Activated T-cell treated with anti-CD3 and anti-CD28 coated beads, Interleukin-2, amount 50 U/mL, for 24 hours (primary cell): ENCODE measurements at places on chromosomes 6 and 20.

DNA sequence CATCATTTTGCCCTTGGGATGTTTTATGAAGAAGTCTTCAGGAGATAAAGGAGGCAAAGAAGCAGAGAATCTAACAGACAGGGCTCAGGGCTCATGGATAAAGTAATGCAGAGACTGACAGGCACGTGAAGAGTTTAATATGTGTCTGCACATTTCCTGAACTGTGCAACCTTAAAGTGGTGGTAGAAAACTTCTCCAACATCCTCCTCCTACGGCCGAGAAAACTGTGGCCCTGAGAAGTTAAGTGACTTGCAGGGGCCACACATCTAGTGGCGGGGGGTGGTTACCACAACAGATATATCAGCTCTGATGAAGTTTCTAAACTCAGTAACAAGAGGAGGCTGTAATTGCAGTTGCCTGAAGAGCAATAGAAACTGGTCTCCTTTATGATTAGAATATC is 61.0 kb downstream of the SOBP start:
- DNase-seq = no peak

DNA sequence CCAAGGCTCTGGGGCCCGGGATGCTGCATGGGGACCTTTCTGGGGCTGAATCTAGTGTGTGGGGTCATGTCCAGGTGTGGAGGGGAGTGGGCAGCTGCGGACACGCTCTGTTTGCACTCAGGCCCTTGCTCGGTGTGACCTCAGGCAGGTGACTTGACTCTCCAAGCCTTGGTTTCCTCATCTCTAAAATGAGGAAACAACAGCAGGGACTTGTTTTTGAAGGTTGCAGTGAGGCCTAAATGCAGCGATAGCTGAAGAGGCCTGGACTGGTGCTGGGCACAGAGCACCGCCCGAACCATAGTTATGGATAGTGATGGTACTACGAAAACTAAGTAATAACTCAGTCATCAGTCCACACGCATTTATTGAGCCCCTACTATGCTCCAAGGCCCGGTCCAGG is 91.8 kb downstream of the NOL4L start:
- no peak for DNase-seq

- DNase-seq = no peak
Measured at GRCh38 chr6:39339868-39340550, 17.5 kb upstream of the KCNK16 start.

DNA sequence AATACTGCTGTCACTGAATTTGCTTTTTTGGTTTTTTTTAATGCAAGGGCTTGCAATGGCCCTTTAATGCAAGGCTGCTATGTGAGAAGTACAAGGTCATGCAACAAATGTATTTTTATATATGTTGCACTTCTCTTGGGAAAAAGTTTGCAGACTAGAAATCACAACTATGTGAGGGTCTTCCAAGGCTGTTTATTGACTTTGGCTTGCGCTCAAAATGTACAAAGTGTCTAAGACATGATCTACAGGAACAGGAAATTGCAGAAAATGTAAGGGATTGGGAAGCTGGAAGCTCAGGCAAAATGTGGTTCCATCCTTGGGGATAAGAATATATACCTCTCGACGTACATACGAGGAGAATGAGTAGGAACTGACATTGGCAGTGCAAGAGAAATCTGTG is 92.2 kb upstream of the F13A1 start:
- no peak for DNase-seq

- DNase-seq = no peak
Measured at GRCh38 chr6:169864148-169865020, 113.0 kb downstream of the ERMARD start.

DNA sequence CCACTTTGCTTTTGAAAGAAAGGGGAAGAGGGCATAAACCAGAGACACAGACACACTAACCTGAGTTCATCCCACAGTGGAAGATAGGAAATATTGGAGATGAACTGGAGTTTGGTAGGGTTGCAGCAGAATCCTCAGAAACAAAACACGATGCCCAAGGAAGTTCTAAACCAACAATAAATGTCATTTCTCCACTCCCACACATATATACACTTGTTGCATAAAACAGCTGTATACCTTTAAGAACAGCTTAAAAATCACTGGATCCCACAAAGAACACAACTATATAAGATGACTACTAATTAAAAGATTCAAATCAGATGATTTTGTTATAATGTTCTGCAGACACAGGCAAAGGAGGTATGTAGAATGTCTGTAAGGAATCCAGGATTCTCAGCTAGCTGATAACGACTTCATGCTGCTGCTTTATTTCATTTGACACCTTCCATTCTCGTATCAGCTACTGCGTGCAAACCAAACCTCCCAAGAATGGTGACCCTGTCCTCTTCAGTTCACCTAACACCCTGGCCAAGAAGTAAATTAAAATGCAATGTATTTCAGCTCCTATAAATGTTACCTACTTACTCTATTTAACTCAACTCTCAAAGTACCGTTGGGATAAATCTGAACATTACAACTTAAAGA is 14.3 kb downstream of the KIF13A start:
- DNase-seq = no peak

GRCh38 chr6:102387326-102388033 is 994.0 kb downstream of the GRIK2 start:
- no peak for DNase-seq

- DNase-seq = no peak
Measured at GRCh38 chr6:32763421-32763820, at the start of gene HLA-DQB2. Gene HLA-DQB2 (minus strand): TSS chr6:32763532. CDS start chr6:32763470, 62 bp downstream.

GRCh38 chr6:132020138-132020581 is 69.0 kb upstream of the CCN2 start:
- DNase-seq = no peak

- no peak for DNase-seq
Measured at GRCh38 chr20:58596750-58597248, 54.3 kb upstream of the STX16 start.

- no peak for DNase-seq
Measured at GRCh38 chr6:36852481-36853147, 13.4 kb upstream of the CPNE5 start.

DNA sequence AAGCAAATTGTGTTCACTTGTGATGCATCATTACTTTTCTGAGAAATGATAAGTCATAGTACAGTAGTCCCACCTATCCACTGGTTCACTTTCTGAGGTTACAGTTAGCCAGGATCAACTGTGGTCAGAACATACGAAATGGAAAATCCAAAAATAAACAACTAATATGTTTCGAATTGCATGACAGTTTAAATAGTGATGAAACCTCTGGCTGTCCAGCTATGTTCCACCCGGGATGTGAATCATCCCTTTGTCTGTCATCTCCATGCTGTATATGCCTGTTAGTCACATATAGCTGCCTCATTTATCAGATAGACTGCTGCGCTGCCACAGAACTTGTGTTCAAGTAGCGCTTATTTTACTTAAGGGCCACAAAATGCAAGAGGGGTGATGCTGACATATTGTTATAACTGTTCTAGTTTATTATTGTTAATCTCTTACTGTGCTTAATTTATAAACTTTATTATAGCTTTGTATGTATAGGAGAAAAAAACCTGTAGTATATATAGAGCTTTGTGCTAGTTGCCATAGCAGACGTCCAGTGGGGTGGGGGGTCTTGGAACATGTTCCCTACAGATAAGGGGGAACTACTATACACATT is 29.2 kb downstream of the AFDN start:
- no peak for DNase-seq

- DNase-seq = no peak
Measured at GRCh38 chr20:35673884-35674283, 9.2 kb upstream of the CPNE1 start.

DNA sequence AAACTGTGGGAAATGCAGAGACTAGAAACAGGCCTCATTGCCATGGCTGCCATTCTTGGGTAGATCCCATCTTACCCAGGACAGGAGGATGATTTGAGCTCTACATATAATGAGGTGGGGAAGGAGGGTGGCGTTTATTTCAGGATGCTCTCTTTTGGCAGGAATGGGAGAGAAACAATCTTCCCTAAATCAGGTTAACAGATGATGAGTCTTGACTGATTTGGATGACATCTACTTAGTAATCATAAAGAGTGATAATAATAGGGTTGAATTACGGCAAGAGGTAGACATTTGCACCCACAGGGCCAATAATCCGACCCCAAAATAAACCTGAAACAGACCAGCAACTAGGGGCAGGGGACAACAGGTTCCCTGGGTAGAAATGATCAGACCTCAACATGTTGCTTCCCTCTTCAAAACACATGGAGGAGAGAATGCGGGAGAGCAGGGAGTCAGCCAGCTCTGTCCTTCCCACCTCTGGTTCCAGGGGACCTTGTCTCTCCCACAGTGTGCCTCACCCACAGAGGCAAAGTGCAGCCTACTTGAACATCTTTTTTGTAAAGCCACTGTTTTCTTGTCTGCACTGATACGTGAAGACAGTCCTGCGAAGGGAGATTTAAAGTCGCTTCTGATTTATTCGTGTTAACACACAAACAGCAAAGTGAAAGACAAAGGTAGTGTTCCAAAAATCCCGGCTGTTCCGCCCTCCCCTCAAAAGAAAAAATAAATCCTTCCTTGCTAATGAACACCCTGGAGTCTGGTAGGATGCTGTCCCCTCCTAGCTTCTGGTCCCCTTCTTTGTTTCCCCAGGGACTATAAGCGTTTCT is 3.9 kb downstream of the FOXQ1 start:
- DNase-seq = no peak

DNA sequence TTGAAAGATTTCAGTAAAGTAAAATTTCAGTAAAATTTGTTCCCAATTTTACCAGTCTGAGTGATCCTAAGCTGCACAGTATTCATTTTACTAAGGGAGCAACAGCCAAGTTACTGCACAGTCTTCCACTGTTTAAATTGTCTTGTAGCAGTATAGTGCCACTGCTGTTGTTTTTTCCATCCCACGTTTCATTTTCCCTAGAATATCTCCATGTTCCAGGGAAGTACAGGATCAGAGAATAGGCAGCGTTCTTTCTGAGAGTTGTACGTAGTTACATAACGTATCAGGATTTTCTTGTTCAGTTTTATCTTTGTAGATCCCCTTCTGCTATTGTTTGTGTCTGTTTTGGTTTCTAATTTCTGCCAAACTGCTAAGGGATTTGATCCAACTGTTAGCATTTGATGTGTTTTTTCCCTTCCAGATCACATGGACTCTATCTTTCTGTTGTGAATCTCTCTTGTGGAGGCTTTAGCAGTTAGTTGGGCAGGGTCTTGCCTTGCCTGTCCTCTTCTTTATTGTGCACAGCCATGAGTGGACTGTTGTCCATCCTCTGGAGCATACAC is 38.4 kb downstream of the BCKDHB start:
- no peak for DNase-seq

GRCh38 chr6:136323431-136324112 is 33.9 kb upstream of the BCLAF1 start:
- DNase-seq = no peak

- DNase-seq = no peak
Measured at GRCh38 chr6:79430913-79431536, 106.2 kb downstream of the LCA5 start.

DNA sequence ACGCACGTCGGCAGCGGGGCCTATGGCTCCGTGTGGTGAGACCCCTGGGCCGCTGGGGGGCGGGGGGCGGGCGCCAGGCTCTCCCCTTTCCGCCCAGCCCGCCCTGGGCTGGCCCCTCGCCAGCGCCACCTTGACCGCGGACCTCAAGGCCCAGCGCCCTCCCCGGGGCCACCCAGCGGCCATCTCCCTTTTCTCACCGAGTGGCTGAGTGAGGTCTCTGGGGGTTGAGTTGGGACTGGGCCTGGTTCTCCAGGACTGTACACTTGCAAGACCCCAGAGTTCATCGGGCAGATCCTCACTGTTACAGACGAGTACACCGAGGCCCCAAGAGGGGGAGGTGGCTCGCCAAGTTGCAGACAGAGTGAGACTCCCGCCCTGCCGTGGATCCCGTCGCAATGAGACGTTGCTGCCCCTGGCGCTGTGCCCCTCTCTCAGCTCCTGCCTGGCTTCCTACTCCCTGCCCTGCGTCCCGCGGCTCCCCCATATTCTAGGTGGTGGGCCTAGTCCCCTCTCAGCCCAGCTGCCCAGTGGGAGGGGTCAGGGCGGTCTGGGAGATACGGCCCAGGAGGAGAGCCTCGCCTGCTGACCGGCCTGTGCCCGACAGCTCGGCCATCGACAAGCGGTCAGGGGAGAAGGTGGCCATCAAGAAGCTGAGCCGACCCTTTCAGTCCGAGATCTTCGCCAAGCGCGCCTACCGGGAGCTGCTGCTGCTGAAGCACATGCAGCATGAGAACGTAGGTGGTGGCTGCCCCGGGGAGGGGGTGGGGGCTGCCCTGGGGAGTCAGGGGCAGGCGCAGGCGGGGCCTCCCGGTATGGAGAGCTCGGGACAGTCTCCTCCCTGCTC is 576 bp downstream of the MAPK13 start:
- peak; percentile 78 for DNase-seq

GRCh38 chr6:14635195-14635594 is 517.6 kb downstream of the CD83 start:
- peak; percentile 42 for DNase-seq

- DNase-seq = no peak
Measured at GRCh38 chr6:11409371-11409770, 128.2 kb upstream of the TMEM170B start.

DNA sequence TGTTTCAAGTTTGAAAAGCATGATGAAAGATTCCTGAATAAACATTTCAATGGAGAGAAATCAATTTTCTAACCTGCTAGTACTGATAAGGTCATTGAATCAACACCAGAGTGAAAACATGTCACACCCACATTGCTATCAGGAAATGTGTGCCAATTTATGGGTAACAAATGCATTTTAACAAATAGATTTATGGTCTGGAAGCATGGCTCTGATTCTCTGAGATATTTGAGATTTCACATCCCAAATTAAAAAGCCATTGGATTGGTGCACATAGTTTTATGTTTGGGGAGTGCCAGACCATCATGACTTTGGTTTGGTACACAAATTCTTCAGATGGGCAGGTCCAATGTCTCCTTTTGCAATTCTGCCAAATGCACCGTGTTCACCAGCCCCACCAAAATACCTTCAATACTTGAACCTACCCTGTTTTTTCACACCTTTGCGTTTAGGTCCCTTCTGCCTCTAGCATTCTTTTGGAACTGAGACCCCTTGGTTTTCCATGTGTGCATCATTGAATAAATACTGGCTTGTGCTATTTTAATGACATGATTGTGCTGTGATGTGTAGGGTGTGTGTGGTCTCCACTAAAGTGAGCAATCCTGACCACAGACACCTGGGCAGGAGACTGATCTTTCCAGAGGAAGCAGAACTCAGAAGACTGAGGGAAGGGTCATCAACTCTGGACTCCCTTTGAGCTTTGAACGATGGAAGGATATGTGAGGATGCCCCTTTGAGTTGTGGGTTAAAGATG is 20.4 kb downstream of the IL20RA start:
- no peak for DNase-seq

GRCh38 chr6:163457637-163458561 is 43.4 kb downstream of the QKI start:
- DNase-seq = no peak
